NCI-H1092 (cell line): ENCODE measurements at places on chromosomes 2 and 18.

DNA sequence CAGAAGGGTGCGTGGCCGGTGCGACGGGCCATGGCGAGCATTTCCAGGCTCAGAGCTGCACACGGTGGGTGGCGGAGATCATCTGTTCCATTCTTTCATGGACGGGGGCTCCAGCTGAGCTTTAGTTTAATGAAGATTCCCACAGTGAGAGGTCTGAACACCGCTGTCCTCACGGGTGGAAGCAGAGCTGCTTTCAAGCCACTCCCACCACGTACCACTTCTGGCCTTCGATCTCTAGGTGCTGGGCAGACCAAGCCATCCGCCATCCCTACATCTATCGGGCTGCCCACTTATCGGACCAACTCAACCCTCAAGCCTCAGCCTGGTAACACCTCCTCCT, 18.5 kb downstream of the GPR35 start:
- DNase-seq, result no peak

- no peak for DNase-seq
These were observed 296.9 kb upstream of the CYRIA start for GRCh38 chr2:16962505-16962904.

- DNase-seq, result no peak
These were observed 102.6 kb downstream of the MCFD2 start for GRCh38 chr2:46813020-46813415.

GRCh38 chr18:46720521-46720920, 36.3 kb downstream of the ST8SIA5 start:
- no peak for DNase-seq

GRCh38 chr2:44100351-44100750, 68.3 kb upstream of the PPM1B start:
- DNase-seq, result no peak

- no peak for DNase-seq
These were observed 158.3 kb upstream of the KLF7 start for GRCh38 chr2:207324001-207324400.

DNA sequence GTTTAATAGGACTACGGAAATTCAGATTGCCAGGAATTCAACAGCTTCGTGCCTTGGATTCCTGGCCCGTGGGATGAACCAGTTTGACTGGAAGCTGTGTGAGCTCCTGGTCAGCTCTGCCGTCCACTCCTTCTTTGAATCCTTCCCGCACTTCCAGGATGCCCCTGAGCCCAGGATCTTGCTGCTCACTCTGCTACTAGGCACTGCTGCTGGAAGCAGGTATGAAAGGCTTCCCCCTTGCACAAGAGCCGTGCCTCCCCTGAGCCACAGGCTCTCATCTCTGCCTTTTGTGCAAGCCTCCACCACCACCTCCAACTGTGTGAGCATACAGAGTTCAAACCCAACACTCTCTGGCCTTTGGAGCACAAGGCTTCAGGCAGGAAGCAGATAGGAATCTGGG, 34.9 kb downstream of the EN1 start:
- DNase-seq, result no peak

GRCh38 chr18:45839414-45840395, 14.2 kb downstream of the SIGLEC15 start:
- peak; percentile 54 for DNase-seq

- DNase-seq, result no peak
These were observed 457.2 kb upstream of the SMIM21 start for GRCh38 chr18:75884728-75885127.

DNA sequence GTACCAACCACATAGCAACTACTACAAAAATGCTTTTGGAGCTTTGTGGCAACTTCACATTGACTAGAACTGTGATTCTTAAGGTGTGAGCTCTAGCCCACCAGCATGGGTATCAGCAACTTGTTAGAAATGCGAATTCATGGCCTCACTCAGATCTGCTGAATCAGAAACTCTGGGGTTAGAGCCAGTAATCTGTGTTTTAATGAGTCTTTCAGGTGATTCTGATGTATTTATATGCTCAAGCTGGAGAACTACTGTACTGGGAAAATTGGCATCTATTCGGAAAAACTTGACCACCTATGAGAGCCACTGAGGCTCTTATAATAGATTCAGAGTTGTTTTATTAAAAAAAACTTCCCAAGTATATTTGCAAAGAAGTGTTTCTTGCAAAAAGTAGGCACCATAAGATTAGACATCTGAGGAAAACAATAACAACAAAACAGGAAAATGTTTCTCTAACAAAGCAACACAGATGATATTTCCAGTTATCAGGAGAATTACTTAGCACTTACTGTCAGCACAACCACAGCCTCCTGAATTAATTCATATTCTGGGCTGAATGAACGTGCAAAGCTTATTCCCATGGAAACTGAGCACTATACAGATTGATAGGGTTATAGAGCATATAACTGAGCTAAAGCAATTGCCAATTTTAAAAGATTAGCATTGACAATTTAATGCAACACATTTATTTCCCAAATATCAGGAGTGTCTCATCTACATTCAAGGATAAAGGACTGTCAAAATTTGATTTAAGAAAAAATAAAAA, 71.6 kb downstream of the NCKAP5 start:
- no peak for DNase-seq

- peak; percentile 30 for DNase-seq
These were observed 230.7 kb downstream of the HAUS1 start for GRCh38 chr18:46334868-46335281.

GRCh38 chr2:157441072-157441454, 2.8 kb downstream of the CYTIP start:
- no peak for DNase-seq

DNA sequence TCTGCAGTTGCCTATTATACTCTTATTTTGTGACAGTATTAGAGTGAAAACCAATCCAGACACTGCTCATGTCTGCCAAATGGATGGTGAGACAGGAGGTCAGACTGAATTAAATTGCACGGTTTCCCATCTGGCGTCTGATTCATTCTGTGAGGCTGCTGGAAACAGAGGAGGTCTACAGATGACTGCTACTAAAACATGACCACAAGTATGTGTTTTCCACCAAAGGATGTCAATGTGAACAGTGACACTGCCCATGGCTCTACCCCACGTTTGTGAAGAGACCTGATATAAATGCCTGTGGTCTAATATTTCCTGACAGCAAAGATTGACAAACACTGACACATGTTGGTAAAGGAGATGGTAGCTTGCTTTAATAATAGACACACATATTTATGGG, 104.3 kb upstream of the ST6GAL2 start:
- no peak for DNase-seq

DNA sequence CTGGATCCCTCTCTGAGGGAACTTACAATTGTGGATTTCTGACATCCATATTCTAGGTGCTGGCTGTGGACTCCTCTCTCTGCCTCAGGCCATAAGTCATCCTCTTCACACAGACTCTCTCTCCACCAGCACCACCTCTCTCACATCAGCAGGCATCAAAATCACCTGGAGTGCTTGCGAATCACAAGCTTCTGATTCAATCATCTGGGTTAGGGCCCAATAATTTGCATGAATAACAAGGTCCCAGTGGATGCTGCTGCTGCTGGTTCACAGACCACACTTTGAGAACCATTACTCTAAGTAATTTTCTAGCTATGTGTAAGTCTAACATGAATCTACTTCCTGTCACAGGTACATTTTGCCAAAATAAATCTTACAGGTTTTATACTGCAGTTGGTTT, 214.9 kb downstream of the DSEL start:
- no peak for DNase-seq

DNA sequence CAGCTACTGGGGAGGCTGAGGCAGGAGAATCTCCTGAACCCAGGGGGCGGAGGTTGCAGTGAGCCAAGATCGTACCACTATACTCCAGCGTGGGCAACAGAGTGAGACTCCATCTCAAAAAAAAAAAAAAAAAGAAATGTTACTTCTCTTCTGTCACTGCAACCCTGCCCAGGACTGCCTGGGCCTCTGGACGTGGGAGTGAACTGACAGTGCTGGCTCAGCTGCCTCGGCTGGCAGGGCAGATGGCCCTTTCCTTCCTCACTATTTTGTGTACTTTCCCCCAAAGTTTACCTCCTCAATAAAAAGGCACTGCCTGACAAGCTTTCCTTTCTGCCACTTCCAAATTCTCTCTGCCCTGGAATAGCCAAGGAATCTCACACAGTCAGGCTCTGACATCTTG, 12.5 kb upstream of the GPR155 start:
- DNase-seq, result no peak

- DNase-seq, result no peak
These were observed 324.0 kb upstream of the REG3G start for GRCh38 chr2:78701546-78701945.

DNA sequence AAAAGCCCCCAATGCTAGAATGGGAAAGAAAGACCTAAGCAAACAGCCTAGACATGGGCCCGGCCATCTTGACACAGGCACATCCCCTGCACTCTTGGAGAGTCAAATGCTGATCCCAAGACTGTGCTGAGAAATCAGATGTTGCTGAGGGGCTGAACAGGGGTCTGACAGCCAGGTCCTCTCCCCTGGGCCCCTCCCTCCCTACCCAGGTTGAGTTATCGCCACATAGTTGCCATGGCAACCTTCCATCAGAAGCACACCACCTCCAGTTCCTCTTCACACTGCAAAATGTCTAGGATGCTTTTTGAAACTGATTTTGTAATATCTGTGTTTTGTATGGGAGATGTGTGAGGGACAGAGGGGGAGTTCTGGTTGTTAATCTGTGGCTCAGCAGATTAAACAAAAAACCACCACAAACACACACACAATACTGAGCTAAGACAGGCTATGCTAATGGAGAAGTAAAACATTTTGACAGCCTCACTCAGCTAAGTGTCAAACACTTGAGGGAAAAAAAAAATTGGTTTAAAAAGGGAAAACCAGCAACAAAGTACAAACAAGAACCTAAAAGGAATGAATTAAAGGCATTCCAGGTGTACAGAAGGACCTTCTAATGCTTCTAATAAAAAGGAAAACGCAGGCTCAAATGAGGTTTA, 88.2 kb downstream of the TMEM163 start:
- no peak for DNase-seq

DNA sequence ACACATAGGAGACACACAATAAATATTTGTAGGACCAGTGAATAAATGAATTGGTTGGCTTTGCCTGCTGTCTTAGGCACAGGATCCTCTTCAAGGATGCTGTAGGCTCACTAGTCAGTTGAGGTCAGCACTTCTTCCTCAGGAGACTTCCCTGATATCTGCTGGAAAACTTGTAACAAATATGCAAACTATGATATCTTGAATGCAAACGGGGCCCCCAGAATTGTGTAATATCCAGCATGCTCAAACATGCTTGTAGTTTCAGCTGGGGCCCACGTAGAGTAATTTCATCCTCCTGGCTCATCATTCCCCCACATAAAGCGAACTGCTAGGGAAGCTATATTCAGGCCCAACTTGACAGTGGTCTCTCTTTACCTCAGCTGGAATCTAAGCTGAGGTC, 43.6 kb downstream of the POLE4 start:
- DNase-seq, result no peak

- DNase-seq, result no peak
These were observed 137.6 kb upstream of the DSEL start for GRCh38 chr18:67654101-67654500.

- no peak for DNase-seq
These were observed 47.4 kb upstream of the SMAD7 start for GRCh38 chr18:48997985-48998831.

- no peak for DNase-seq
These were observed 859.2 kb upstream of the GYPC start for GRCh38 chr2:125796784-125797183.

DNA sequence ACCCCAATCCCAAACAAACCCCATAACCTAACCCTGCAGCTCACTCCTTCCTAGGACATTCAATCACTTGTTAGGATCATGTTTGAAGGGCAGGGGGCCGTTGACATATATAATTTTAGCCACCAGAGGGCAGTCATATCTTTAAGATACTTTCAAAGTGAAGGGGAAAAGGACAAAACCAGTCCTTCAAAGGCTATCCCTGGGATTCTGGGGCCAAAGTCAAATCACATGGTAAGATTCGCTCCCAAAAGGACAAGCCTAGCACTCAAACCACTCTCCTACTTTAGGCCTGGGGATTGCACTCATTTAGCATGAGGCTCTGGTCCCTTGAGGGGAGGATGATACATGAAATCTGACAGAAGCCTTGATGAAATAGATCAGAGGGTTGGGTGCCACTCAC, 44.6 kb downstream of the HAUS1 start:
- DNase-seq, result peak; percentile 36

GRCh38 chr2:85938456-85938855, 49.7 kb upstream of the ST3GAL5 start:
- no peak for DNase-seq

GRCh38 chr2:155062922-155063258, 364.4 kb downstream of the KCNJ3 start:
- no peak for DNase-seq

GRCh38 chr2:172333978-172334330, 93.4 kb upstream of the ITGA6 start:
- DNase-seq, result no peak

GRCh38 chr2:240730501-240731177, 39.0 kb downstream of the AQP12A start:
- DNase-seq, result no peak

DNA sequence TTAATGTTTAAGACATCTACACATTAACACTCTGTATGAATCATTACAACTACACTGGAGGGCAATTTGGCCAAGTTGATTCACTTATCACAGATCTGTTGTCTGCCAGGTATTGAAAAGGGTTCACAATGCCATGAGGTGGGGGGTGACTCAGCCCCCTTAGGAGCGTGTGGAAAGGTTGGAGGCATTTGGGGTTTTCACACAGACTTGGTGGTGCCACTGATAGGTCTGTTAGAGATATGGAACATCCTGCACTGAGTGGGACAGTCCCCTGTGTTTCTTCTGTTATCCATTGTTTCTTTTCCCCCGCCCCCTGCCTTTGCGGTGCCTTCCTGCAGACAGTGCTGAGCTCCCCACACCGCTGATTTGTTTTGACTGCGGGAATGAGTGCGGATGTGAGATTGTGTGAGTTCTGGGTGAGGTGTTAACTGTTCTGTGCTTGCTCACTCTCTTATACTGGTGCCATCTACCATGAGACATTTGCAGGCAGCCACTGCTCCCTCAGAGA, 9.3 kb upstream of the TSN start:
- DNase-seq, result no peak

GRCh38 chr2:85601771-85602475, 575 bp downstream of the TMEM150A start:
- DNase-seq, result no peak

DNA sequence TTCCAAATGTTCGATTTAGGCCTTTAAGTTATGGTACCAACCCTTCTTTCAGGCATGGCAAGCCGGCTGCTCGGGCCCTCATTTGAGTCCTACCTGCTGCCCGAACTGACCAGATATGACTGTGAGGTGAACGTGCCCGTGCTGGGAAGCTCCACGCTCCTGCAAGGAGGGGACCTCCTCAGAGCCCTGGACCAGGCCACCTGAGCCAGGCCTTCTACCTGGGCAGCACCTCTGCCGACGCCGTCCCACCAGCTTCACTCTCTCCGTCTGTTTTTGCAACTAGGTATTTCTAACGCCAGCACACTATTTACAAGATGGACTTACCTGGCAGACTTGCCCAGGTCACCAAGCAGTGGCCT, 87.2 kb downstream of the EPAS1 start:
- no peak for DNase-seq

GRCh38 chr2:45293182-45293581, 283.9 kb upstream of the SIX2 start:
- DNase-seq, result no peak

GRCh38 chr2:55590810-55591440, 26.5 kb downstream of the PPP4R3B start:
- DNase-seq, result no peak
